Fibroblast of the conjunctiva (primary cell): ENCODE measurements at places on chromosomes 1 and 21.

DNA sequence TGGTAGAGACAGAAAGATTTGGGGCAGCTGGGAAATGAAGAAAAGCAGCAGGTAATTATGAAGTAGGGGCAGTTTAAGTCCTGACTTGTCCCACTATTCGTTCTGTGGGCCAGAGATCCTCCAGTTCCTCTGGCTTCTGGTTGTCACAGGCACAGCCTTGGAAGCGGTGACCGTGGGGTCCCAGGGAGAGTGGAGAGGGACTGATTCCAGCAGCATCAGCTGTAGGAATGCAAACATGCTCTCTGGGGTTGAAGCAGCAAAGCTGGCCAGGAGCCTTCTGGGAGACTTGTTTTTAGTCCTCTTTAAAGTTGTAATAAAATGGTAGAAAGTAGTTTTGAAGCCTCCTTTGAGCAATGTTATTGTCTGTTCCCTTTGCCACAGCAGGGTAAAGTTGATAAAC lies 488.0 kb downstream of the LMO4 start:
- no peak for DNase-seq

DNA sequence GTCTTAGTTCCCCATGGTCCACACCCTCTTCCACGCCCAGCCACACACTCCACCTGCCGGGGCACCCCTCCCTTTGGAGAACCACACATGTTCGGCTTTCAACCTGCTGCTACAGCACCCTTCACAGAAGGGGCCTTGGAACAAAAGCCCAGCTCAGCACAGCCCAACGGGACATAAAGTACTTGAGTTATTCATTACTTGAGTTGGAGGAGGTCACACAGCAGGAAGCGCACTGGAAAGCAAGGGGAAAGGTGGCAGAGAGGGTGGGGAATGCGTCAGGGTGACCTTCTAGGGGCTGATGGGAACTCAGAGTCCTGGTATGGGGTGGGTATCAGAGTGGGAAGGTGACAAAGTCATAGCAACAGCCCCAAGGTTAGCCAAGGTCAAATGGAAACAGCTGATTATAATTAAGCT lies 3.0 kb upstream of the ATP1B1 start:
- DNase-seq, result no peak

DNA sequence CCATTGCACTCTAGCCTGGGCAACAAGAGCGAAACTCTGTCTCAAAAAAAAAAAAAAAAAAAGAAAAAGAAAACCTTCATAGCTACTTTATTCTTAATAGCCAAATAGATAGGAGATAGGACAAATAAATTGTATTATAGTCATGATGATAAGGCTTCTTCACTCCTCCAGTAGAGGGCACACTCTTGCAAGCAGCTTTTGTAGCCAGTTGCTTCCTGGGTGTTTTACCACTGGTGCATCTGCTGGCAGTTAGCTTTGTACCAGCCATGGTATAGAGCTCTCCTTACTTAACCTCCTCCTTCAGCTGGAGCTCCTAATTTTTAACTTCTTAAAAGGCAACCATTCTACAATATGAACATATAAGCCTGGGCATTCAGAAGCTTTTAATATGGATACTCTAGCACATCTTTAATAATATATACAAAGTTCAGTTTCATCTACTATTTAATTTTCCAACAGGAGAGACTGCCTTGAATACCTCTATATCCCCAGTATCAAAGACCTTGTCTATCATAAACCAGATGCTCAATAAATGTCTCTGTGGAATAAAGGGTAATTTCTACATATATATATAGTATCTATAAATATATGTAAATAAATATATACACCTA lies 35.8 kb downstream of the EVI5 start:
- DNase-seq, result peak; percentile 65

- DNase-seq, result no peak
These were observed 423 bp downstream of the URB1 start for GRCh38 chr21:32392299-32392879.

- no peak for DNase-seq
These were observed 175.5 kb upstream of the NCAM2 start for GRCh38 chr21:20822666-20823065.

DNA sequence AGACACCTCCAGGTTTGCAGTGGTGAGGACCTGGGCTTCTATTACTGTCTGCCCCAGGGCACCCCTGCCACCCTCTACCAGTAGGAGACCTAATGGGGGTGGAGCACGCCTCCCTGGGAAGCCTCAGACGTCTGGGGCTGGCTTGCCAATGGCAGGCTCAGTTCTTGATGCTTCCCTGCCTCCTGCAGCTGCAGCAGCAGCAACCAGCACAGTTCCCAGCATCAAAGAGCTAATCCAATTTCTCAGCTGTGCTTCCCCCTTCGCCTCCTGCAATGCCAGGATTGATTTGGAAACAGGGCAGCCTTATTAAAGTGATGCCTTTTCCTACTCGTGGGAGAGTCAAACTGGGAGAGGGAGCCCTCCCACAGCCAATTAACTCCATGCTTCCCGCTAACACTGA lies 8.2 kb downstream of the SYT2 start:
- DNase-seq, result no peak

DNA sequence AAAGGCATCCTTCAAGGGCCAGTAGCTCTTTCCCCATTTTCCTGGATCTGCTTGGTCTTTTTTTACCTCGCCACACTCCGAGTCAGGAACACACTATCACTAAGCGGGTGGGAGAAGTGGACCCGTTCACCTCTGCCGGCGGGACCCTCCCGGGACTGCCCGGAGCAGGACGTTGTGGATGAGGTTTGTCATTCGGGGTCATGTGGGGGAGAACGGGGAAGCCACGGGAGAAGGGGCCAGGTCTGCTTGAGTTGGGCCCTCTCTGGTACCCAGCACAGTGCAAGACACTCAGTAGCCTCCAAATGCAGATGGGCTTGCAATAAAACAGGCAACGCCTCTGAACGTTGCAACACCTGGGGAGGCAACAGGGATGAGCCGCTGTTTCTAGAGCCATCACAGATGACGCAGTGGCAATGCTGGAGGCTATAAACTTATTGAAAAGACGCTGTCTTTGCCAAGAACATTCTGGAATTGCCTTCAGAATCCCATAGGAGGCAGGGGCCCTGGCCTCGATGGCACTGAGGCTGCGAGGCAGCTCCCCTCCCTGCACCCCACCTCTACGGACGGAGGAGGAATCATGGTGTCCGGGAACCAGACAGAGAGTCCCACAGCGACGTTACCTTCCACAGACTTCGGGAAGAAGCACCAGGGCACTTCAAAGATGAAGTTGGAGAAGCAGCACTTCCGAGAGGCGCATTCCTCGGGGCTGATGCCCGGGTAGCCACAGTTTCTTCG lies 3.8 kb downstream of the TFF2 start:
- no peak for DNase-seq

DNA sequence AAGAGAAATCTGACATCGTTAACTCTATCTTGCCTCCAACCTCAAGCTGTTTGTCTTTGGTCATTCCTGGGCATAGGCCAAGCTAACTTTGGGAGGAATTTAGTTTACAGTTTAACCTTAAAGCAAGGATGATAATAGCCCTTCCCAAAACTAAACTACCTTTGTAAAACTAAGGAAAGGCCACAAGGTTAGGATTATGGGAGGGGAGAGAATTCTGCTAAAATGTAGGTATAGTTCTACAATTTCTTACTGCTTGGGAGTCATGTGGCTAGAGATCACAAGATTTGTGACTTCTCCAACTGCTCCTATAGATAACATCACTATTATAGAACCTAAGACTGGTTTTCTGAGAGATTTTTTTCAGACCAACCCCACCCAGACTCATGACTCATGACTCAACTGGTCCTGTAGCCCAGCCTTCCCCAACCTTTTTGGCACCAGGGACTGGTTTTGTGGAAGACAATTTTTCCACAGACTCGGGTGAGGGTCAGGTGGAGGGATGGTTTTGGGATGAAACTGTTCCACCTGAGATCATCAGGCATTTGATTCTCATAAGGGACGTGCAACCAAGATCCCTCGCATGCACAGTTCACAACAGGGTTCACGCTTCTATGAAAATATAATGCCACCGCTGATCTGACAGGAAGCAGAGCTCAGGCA lies 70.7 kb upstream of the MUTYH start:
- DNase-seq, result no peak
